ENCODE measurements at places on chromosomes 4 and X.

- no peak for DNase-seq
These were observed 54.9 kb downstream of the F8 start for GRCh38 chrX:154967603-154968002.

GRCh38 chrX:27715610-27716009 lies 92.2 kb upstream of the MAGEB10 start:
- no peak for DNase-seq

DNA sequence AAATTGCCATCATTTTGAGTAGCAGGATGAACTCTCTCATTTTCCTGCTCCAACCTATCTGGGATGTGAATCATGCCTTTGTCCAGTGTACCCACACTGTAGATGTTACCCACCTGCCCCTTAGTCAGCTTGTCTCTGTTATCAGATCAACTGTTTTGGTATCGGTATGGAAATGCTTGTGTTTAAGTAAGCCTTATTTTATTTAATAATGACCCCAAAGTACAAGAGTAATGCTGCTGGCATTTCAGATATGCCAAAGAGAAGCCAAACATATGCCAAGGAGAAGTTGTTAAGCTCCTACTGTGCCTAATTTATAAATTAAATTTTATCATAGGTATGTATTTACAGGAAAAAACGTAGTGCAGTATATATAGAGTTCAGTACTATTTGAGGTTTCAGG lies 18.6 kb upstream of the RAP1GDS1 start:
- no peak for DNase-seq

DNA sequence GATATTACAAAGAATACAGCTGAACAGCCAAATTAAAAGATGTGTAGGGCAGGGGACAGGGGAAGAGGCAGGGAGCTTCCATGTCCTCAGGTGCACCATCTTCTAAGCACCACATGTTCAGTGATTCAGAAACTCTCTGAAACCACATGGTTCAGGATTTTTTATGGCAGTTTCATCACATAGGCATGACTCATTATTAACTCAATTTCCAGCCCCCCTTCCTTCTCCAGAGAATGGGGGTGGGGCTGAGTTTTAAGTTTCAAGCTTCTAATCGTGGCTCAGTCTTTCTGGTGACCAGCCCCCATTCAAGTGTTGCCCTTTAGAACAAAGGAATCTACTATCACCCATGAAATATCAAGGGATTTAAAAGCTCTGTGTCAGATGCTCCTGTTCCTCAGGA lies 317.8 kb upstream of the GALNT7 start:
- DNase-seq, result no peak

DNA sequence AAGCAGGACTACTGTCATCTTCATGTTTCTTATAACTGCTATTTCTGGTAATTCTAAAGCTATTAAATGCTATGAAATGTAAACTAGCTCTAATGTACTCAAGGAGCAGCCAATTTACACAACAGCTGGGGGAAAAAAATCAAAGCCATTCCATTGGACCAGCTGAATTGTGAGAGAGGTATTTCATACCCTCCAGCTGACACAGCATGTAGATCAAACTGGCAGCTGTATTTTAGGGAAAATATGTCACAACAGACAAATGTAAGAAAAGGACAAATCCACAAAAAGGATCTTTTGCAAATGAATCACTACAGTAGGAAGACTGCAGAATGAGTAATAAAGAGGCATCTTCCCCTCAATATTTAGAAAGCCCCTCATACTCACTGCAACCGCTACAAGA lies 65.2 kb upstream of the FAM47B start:
- DNase-seq, result no peak

DNA sequence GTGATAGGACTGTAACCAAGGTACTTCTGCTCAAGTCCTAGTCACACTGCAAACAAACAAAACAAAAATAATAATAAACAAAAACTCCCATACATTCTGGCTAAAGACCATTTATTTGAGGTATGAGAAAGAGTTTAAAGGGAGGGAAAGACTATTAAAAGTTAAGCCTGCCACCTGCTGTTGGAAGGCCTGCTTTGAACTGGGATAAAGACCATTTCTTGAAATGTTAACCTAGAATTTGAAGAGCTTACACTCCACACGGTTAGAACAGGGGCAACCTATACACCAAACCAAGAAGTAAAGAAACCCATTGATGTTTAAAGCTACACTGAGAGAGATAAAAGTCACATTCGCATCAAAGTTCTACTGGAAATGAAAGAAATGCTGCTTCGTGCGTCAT lies 548.7 kb upstream of the DIPK2B start:
- no peak for DNase-seq

GRCh38 chr4:177016541-177017141 lies 223.9 kb upstream of the VEGFC start:
- DNase-seq, result no peak

DNA sequence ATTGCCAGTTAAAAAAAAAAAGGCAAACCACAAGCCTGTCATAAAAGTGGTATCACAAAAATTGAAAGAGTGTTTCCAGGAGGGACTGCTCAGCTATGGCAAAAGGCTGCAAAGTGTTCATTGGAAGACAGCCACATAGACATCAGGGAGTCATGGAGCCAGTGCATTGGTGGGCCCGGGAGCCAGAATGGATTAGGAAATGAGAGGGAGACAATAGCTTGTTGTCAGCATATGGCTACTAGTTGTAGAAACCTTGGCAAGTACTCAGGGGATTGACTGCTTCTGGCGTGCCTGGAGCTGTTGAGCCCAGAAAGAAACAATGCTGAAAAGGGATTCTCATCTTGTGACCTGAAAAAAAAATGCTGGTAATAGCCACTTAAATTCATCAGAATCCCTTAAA lies 5.0 kb downstream of the GAR1 start:
- no peak for DNase-seq

DNA sequence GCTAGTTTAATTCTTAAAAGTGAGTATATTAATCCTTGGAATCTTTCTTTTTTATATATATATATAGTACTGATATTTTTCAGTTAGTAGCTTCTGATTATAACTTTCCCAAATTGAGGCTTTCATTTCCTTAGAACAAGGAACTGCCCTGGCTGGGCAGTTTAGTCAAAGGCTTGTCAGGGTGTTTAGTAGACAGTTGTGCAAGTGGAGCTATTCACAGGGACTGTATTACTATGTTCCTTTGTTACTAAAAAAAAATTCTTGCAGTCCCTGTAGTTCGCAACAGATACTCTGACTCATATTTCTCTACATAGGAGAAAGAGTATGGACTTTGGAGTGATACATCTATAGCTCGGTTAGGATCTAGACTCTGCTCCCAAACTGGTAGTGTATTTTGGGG lies 20.8 kb downstream of the USO1 start:
- no peak for DNase-seq

DNA sequence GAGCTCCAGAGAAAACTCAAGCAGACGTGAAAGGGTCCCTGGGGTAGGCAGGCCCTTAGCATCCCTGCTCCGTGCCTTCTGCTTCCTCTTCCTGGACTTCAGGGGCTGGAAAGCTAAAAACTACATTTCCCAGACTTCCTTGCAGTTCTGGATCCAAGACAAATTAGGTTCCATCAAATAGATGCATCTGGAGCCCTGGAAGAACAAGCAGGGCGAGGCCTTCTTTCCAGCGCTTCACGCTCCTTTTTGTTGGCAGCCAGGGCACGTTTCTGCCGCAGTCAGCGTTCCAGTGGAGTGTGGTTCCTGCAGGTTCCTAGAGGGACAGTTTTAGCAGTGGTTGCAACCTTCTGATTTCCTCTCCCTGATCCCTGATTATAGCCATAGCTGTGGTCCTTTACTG lies 53.6 kb upstream of the MSX1 start:
- no peak for DNase-seq

- no peak for DNase-seq
These were observed 9.0 kb upstream of the DAPP1 start for GRCh38 chr4:99807666-99808065.

GRCh38 chrX:25007059-25008053 lies 8.4 kb downstream of the ARX start:
- no peak for DNase-seq

- no peak for DNase-seq
These were observed 45.8 kb upstream of the ITM2A start for GRCh38 chrX:79412972-79413371.

DNA sequence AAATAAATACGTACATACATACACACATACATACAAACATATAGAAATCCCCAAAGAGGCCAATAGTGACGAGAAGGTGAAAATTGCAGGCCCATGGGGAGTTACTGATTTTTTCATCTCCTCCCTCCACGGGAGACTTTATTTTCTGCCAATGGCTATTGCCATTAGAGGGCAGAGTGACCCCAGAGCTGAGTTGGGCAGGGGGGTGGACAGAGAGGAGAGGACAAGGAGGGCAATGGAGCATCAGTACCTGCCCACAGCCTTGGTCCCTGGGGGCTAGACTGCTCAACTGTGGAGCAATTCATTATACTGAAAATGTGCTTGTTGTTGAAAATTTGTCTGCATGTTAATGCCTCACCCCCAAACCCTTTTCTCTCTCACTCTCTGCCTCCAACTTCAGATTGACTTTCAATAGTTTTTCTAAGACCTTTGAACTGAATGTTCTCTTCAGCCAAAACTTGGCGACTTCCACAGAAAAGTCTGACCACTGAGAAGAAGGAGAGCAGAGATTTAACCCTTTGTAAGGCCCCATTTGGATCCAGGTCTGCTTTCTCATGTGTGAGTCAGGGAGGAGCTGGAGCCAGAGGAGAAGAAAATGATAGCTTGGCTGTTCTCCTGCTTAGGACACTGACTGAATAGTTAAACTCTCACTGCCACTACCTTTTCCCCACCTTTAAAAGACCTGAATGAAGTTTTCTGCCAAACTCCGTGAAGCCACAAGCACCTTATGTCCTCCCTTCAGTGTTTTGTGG lies 180.7 kb downstream of the AR start:
- no peak for DNase-seq

DNA sequence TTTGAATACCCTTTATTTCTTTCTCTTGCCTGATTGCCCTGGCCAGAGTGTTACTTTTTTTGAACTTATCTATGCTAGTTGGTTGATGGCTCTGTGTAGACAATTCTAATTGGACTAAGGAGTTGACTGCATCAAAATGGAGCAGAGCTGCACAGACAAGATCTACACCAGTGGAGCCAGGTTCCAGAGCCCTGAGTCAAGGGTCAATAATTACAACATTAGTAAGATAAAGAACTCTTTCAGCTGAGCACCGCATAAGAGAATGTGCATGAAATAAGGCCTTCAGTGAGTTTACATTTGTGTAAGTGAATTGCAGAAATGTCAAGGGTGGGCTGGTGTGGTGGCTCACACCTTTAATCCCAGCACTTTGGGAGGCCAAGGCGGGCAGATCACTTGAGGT lies 599.7 kb upstream of the TENM3 start:
- DNase-seq, result no peak

GRCh38 chr4:168486912-168487281 lies 6.6 kb upstream of the DDX60L start:
- no peak for DNase-seq

DNA sequence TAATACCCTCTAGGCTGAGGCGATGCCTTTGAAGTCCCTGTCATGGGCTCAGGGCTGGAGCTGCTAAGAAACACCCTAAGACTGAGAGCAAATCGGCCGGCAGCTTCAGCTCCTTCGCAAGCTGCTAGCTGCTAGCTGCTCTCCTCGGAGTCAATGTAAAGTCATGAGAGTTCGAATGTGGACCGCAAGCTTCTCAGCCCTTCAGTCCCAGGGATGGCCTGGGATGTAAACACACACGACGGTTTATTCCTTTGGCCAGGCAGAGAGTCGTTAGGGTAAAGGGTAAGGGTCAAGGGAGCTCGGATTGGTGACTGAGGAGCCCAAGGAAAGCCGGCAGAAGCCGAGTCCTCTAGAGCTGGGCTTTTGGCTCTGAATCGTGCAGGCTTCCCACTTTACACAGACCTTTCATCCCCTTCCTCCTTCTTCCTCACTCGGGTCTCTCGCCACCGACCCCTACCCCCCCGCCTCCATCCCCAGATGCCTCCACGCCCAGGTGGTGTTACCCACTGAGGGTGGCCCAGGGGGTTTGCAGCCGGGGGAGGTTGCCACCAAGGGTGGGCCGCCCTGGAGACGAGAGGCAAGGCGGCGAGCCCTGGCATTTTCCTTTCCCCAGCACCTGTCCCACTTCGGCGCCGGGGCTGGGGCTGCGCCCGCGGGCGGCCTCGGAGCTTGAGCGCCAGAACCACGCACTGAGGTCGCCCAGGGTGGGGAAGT lies 3.1 kb upstream of the BCORL1 start:
- peak; percentile 18 for DNase-seq

DNA sequence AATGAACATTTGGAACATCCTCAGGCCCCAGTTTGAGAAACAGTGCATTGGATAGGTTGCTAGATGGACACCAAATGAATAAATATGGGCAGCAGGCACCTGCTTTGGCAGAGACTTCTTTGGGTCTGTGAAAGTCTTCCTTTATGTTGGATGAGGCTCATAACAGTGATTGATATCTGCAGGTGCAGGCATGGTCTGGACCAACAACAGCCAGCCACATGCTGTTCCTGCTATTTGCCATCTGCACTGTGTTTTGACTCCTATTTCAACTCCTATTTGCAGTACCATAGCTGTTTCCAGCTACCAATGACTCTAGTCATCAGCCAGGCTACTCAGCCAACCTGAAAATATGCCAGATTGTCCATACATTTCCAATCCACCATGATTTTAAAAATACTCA lies 60.9 kb downstream of the ANAPC4 start:
- no peak for DNase-seq

Data from activated CD8-positive, alpha-beta memory T cell treated with anti-CD3 and anti-CD28 coated beads, Interleukin-2, amount 50 U/mL, for 4 hours (primary cell).